ENCODE measurements at places on chromosomes 4 and X. TPM values are rescaled to one million over a fixed set of nuclear protein-coding genes. Genes with fewer than 3 reads are reported as not detected.

CASK gene
- total RNA-seq, result 13.8 TPM

FOXP3 gene
- 0.65 TPM for total RNA-seq

CABS1 gene
- not detected for total RNA-seq

DNA sequence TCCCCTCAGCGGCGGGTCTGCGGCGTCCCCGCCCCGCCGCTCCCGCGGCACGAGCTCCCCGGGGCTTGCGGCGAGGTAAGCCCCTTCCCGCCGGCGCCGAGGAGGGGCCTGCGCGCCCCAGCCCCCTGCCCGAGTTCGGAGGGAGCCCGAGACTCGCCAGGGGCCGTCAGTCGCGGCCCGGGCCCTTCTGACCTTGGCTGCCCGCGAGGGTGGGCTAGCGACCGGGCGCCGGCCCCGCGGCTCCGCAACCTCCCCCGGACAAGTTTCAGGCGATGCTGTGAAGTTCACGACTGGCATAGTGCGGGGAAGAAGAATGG lies 554 bp downstream of the CDKL5 start:
- peak; percentile 43 for DNase-seq

DLG3 gene
- 1.6 TPM for total RNA-seq

SOWAHD gene
- total RNA-seq, result 0.45 TPM

DNA sequence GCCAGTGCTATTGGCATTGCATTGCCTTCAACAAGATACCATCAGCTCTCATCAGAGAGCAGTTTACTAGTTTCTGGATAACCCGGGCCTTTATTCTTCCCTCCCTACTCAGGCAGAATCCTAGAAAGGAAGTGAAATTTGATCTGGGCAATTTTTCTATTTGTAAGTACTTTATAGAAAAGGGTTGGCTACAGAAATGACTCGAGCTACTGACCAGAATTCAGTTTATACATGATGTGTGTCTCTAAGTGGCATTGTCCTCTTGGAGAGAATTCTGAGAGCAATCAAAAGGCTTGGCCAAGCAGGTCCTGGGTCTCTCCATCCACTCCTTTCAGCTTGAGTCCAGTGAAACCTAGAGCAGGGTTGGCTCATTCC lies 192.7 kb upstream of the LEF1 start:
- no peak for DNase-seq

PAGE1 gene
- not detected for total RNA-seq
